Activated gamma-delta T cell treated with Interleukin-2 at 50 U/mL for 16 hours (primary cell): ENCODE measurements at places on chromosomes 13 and 19.

DNA sequence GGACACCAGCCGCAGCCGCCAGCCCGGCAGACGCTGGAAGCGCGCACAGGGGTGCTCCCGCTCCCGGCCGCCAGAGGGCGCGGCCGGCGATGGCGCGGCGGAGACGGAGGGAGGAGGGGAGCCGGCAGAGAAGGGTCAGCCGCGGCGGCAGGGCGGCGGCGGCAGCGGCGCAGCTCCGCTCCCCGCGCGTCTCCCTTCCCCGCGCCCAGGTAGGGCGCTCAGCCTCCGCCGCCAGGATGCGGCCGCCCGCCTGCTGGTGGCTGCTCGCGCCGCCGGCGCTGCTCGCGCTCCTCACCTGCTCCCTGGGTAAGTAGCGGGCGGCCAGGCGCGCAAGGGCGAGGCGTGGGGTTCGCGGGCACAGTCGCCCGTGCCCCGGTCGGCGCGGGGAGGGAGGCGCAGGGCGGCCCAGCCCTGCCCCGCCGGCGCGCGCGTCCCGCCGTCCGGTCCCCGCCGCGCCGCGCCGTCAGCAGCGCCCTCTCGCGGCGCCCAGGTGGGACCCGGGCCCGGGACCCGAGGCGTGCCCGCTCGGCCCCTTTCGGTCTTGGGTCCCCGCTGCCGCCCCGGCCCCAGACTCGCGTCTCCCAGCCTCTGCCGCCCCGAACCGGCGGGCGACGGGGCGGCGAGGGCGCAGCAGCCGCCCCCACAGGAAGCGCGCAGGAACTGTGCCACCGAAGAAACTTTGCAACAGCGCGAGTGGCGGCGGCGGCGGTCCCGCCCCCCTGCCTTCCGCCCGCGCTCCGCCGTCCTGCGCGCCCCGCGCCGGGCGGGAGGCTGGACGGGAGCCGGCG is at the start of gene B3GLCT:
B3GLCT (plus strand) TSS at position 127 of the 788 bp plus-strand sequence; CDS start at position 237, 110 bp downstream.
- DNase-seq: peak; percentile 72

DNA sequence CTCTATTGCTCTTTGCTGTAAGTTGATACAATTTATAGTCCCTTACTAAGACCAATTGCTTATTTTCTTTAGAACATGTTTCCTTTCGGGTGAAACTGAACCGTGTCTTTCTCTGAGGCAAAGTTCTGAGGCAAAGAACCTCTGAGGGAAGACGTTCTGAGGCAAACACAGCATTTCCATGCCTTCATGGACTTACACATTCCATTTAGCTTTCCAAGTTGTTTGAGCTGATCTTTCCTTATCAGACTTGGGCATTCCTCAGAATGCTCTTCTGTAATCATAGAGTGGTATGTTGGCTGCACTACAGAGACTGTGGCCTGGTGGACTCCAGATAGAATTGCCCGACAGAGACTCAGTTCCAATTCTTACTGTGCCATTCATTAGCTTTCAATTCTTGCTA is 579.1 kb downstream of the KCTD12 start:
- DNase-seq: no peak

DNA sequence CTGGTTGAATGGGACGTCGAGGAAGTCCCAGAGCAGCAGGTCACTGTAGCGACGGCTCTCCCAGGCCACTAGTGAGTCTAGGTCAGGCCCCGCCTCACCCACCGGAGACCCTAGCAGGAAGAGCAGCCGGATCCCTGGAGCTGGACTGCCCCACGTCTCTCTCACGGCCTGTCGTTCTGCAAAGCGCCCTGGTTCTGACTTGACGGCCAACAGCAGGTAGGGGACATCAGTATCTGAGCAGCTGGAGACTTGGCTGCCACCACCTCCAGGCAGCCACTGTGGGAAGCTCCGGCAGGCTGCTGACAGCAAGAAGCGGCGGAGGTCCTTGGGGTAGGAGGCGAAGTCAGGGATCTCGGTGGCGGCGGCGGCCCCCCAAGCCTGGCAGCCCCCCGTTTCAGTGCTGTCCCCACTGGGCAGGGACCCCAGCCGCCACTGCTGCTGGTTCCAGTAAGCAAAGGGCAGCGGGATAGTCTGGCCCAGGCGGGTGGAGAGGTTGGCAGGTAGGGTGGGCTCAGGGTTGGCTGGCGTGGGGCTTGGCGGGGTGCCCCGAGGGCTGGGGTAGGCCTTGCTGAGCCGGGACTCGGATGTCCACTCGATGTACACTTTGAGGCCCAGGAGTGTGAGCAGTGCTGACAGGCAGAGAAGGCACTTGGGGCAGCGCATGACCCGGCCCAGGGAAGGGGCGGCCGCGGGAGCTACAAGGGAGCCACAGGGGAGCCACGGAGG is 895 bp downstream of the B3GNT8 start:
- DNase-seq: no peak

DNA sequence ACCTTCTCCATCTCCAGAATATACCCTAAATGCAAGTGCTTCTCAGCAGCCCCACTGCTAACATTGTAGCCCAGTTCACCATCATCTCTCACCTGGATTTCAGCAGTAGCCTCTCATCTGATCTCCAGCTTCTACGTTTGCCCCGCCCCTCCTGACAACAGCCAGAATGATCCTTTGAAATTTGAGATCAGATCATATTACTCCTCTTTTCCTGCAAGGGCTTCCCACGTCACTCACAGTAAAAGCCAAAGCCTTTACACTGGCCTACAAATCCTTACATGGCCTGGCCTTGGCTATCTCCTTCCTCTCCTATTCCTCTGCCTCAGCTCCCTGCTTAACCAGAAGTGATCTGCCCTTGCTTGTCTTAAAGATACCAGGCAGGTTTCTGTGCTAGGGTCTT is 94.3 kb upstream of the NBEA start:
- DNase-seq: no peak

DNA sequence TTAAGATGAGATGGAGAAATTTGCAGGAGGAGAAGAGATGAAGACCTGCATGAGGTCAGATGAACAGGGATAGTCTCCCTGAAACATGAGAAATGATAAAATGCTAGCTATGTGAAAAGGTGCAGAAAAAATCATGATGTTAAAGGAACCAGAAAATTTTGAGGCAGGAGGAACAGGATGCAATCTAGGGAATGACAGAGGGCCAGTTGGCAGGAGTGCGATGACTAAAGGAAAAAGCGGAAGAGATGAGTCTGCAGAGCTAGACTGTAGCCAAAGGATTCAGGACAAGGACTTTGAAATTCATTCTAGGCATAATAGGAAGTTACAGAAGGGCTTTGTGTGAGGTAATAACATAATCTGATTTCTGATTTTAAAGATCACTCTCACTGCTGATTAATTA is 77.9 kb downstream of the TRPC4 start:
- DNase-seq: no peak

- no peak for DNase-seq
Measured at GRCh38 chr13:66926200-66926850, 303.8 kb downstream of the PCDH9 start.

DNA sequence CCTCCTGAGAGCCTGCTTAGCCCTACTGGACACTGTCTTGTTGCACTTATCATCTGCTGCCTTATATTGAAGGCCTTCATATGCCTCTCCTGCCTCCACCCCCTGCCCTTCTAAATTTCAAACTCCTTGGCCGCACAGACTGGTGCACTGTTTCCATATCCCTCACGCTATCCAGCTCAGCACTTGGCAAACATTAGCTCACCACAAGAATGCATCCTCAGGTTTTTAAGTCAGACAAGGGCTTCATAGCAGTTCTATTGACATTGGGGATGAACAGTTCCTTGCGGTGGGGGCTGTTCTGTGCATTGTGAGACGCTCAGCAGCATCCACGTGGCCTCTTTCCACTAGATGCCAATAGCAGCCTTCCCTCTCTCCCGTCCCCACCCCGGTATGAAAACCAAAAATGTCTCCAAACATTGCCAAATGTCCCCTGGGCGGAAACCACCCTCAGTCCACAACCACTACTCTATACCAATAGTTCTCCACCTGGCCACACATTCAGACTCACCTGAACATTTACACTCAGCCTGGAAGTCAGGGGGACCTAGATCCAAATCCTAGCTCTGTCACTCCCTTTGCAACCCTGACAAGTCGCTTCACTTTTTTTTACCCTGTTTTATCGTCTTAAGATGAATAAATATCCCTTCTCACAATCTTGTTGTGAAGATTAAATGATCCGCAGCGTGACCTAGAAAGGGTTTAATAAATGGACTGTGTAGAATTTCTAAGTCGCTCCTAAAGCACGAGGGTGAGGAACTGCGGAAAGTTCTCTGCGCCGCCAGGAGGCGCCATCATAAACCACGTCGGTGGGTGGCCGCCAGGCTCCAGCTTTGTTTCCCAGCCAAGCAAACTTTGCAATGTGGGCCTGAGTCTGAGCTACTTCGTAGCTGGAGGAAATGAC is 3.6 kb upstream of the CEACAM3 start:
- peak; percentile 53 for DNase-seq

GRCh38 chr13:111623743-111624505 is 303.5 kb downstream of the TEX29 start:
- DNase-seq: no peak

DNA sequence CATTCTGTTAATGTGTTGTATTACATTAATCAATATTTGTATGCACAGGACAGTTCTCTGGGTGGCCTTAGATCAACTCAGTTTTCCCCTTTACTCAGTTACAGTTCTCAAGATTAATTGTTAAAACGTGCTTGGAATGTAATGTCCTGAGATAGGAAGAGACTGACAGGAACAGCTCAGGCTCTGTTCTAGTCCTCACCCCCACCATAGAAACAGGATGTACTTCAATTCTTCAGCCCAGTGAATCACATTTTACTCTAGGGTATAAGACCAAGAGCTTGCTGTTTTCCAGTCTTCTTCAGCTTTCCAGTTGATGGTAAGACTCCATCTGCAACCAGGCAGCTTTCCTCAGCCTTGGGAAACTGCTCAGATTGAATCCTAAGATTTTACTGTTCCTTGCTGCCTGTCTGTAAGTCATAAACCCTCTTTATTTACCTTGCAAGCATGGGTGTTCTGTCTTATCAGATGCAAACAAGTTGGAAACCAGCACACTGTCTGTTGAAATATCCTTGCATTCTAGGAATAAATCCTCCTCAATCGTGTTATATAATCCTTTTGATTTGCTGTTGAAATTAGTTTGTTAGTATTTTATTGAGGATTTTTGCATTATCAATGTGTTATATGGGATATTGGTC is 836.9 kb upstream of the PCDH9 start:
- no peak for DNase-seq

- DNase-seq: no peak
Measured at GRCh38 chr19:39157275-39157996, 31.9 kb downstream of the PAK4 start.
